ENCODE measurements at places on chromosomes 3 and 15.
A peak's percentile ranks its signal among the peaks of the same experiment; 100 is the strongest.

DNA sequence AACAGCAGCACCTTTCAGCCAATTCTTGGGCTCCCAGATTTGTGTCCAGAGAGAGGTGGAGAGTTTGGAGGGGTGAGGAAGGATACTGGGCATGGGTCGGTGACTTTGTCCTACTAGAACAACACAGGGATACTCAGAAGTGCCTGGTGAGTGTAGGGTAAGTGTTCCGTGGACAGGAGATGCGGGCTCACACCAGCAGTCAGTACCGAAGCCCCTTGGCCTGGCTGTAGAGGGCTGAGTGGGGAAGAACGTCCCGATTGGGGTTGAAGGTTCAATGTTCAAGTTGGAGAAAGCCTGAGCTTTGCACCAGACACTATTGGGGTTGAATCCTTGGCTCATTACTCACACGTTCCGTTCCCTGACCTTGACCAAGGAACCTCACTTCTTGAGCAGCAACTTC lies 40.8 kb upstream of the SLC6A11 start:
- DNase-seq = no peak

DNA sequence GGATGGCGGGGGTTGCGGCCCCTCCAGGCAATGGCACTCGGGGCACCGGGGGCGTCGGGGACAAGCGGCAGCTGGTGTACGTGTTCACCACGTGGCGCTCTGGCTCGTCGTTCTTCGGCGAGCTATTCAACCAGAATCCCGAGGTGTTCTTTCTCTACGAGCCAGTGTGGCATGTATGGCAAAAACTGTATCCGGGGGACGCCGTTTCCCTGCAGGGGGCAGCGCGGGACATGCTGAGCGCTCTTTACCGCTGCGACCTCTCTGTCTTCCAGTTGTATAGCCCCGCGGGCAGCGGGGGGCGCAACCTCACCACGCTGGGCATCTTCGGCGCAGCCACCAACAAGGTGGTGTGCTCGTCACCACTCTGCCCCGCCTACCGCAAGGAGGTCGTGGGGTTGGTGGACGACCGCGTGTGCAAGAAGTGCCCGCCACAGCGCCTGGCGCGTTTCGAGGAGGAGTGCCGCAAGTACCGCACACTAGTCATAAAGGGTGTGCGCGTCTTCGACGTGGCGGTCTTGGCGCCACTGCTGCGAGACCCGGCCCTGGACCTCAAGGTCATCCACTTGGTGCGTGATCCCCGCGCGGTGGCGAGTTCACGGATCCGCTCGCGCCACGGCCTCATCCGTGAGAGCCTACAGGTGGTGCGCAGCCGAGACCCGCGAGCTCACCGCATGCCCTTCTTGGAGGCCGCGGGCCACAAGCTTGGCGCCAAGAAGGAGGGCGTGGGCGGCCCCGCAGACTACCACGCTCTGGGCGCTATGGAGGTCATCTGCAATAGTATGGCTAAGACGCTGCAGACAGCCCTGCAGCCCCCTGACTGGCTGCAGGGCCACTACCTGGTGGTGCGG lies 1.9 kb downstream of the CHST2 start:
- peak; percentile 36 for DNase-seq

- no peak for DNase-seq
Observed at GRCh38 chr15:85649372-85649771, 145.4 kb downstream of the KLHL25 start.

GRCh38 chr15:92087211-92087610 lies 233.7 kb downstream of the SLCO3A1 start:
- DNase-seq = no peak

GRCh38 chr15:64423970-64424369 lies 36.3 kb downstream of the TRIP4 start:
- no peak for DNase-seq

GRCh38 chr3:184574515-184575417 lies 13.2 kb downstream of the EPHB3 start:
- DNase-seq = no peak

GRCh38 chr3:110575702-110576101 lies 495.9 kb upstream of the NECTIN3 start:
- no peak for DNase-seq

DNA sequence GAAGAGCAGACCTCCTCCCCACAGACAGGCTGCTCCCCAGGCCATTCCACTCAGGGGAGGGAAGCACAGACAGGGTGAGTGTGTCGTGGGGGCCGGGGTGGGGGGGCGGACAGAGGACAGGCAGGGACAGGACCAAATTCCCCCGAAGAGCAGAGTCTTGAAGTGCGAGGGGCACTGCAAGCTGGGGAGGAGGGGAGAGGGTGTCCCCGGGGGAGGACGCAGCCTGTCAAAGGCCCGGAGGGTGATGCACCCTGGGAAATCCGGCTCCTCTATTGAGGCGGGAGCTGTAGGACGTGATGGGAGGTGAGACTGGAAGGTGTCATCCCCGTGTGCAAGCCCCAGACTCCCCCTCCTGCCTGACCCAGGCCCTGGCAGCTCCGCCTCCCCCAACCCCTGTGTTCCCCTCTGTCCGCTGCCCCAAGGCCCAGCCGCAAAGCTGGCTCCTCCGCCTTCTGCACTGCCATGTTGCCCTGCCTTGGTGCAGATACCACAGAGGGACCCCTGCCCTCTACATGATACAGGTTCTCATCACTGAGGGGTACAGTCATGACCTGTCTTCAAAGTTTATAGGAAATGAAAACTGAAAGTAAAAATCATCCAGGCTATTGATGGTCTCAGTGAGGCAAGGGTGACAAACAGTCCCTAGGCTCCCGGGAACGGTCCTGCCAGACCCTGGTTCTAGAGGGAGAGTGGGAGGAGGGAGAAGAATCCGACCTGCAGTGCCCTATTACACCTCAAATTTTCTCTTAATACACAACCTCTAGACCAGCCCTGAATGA lies 76.3 kb upstream of the IQSEC1 start:
- DNase-seq = no peak

DNA sequence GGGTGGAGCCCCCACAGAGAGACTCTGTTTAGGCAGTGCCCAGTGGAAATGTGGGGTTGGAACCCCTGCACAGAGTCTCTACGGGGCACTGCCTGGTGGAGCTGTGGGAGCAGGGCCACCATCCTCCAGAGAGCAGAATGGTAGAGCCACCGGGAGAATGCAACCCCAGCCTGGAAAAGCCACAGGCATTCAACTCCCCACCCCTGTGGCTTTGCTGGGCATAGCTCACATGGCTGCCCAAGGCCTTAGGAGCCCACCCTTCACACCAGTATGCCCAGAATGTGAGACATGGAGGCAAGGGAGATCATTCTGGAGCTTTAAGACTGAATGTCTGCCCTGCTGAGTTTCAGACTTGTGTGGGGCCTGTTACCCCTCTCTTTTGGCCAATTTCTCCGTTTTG lies 19.0 kb upstream of the CHCHD6 start:
- DNase-seq = no peak

- no peak for DNase-seq
Observed at GRCh38 chr3:169147238-169148008, 516.1 kb downstream of the MECOM start.

DNA sequence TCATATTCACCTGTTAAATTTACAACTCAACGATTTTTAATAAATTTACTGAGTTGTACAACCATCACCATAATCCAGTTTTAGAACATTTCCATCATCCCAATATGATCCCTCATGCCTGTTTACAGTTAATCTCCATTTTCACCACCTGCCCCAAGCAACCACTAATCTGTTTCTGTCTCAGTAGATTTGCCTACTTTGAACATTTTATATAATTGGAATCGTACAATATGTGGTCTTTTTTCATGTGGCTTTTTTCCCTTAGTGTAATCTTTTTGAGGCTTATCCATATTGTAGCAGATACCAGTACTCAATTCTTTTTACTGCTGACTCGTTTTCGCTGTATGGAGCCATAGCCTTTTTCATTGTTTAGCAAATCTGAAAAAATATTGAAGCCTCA lies 123.3 kb upstream of the STT3B start:
- DNase-seq = no peak

DNA sequence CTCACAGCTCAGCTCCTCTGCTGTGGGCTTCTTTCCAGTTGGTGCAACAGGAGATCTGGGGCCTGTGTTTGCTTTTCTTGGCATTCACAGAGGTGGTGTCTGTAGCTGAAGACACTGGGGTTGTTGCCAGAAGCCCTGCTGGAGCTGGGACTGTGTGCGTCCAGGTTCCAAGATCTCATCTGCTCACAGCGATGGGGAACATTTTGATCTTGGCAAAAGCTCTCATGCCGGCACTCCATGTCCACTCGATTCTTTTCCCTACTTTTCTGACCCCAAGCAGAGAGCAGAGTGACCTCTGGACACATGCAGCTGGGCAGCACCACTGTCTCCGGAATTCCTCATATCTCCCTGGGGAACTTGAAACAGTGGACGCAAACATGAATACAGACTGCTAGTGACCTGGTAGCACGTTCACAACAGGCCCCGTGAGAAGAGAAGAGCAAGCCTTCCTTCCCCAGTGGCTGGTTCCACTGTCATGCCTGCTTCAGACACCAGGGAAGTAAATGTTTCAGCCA lies 36.1 kb upstream of the MECOM start:
- DNase-seq = no peak

DNA sequence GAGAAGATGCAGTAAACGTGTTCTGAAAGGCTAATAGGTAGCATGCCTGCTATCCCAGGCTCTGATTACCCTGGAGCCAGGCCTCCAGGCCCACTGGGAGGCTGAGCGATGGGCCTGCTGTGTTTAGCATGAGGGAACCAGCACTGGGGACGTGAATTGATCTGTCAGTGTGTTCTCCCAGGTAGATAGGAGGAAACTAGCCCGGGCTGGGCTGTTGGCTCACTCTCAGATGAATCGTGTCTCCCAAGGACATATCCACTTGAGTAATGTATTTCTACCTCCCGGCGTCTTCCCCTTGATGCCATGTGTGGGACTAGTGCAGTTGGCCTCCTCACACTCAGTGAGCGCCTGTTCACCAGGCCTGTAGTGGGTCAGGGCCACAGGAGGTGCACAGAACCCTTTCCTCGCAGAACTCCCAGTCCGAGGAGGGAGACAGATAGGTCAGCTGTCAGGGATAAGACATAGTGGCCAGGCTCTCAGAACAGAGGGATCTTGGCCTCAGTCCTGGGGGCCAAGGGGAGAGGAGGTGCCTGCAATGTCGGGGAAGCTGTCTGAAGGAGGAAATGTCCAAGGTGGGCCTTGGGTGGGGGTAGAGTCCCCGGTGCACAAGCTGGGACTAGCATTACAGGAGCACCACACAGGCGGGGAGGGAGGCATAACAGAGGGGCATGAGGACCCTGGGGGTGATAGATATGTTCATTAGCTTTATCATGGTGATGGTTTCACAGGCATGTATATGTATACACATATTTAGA lies 111.7 kb downstream of the DNAJB8 start:
- no peak for DNase-seq

DNA sequence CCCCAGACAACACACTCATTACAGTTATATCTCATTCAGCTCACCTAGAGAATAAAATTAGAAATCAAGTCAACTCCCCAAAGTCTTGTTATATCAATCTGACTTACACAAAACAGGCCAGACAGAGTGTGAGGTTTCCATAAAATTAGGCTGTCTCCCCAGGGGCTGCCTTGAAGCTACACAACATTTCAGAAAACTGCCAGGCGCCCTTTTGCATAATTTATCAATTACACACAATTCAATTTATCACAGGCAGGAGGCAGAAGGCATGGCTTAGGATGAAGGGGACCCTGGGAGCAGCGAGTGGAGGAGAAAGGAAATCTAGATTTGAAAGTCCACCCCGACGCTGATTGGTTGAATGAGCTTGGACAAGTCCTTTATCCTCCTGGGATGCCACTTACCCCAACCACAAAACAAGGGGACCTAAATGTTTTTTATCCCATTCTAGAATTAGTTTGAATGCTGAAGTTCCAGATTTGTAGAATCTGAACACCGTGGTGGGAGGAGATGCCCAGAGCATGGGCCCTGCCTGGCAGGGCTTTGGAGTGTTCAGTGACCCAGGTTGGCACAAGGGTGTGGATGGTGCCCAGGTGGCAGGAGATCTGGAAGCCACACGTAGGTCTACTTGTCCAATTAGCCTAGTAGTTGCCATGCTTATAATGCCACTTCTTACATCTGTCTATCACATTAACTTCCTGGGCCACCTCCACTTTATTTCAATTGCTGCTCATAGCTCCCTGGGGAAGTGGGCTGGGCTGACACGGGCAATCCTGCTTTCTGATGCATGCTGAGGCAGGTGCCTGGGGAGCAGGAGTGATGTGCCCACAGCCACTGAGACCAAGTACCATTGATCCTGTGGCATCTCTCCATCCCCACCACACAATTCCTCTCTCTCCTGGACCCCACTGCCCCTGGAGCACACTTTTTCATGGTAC lies 119.8 kb upstream of the TLE3 start:
- DNase-seq = no peak

- no peak for DNase-seq
Observed at GRCh38 chr3:73068419-73068818, 7.0 kb downstream of the EBLN2 start.

DNA sequence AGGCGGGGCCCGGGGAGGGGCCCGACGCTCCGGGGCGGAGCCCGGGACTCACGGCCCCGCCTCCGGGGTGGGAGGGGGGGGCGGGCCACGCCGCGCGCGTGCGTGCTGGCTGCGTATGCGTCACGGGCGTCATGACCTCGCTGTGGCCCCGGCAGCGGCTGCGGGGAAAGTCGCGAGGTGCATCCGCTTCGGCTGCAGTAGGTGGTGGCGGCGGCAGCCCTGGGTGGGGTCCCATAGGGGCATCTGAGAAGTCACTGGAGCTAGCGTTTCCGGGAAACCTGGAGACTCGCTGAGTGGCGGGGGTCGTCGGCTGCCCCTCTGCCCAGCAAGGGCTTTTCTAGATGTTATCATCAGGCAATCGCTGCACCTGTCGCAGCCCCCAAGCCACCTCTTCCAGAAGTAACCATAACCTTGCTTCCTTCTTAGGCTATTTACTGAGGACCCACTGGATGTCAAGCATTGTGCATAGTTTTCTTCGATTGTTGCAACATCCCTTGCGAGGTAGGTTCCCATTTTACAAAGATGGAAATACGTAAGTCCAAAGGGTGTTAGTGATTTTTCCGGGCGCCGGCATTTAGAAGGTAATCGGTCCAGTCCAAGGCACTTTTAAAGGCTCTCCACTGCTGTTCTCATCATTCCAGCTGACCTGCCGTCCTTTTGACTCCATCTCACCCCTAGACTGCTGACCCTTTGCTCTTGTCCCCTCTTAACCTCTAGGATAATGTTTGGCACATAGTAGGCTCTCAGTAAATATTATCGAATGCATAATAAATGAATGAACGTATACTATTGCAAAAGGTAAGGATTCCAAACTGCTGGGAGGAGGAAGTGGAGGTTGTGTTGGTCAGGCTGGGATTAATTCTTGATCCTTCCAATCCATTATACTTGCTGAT lies at the start of gene GDPGP1:
Gene GDPGP1 (plus strand): TSS at position 114 of the 893 bp plus-strand sequence. CDS start 6,700 bp downstream, outside the sequence.
- peak; percentile 88 for DNase-seq

DNA sequence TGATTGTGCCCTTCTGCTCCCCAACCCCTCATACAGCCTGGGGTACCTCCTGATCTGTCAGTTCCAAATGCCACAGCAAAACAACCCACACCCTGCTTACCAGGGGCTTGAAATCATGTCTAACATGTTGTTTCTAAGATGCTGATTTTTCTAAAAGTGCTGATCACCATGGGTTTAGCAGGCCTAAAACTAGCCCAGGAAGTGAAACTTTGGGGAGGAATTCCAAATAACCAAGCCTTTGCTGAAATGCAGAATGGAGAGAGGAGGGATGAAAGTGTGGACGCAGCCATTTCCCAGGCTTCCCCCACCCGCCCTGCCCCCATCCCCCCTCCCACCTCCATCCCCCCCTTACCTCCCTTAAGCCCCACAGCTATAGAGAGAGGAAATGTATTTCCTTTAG lies 2.0 kb upstream of the HRH1 start:
- no peak for DNase-seq

GRCh38 chr15:90047956-90048575 lies 46.9 kb downstream of the ZNF710 start:
- no peak for DNase-seq
